GM06990 (cell line): ENCODE measurements at places on chromosomes 3 and 15.

- DNase-seq, result no peak
Measured at GRCh38 chr3:188053036-188053340, 101.0 kb upstream of the LPP start.

- DNase-seq, result no peak
Measured at GRCh38 chr3:70919661-70920060, 607.2 kb upstream of the MDFIC2 start.

GRCh38 chr3:9175421-9175820, 74.0 kb downstream of the SRGAP3 start:
- DNase-seq, result no peak

DNA sequence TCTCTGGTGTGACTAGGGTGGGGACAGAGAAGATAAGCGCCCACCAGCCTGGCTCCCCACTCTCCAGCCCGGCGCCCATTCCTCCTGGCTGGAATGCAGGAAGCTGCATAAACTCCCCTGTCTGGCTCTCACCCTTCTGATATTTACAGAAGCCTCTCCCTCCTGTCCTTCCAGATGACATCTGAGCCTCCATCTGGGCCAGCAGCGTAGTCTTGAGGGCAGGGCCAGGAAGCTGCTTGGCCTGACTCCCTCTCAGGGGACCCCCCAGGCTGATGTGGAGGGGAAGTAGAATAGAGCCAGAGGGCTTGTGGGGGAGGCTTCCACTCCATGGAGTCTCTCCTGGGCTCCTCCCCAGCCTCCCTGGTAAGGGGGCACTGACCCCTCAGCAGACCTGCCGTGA, 49.9 kb downstream of the LINGO1 start:
- DNase-seq, result no peak

DNA sequence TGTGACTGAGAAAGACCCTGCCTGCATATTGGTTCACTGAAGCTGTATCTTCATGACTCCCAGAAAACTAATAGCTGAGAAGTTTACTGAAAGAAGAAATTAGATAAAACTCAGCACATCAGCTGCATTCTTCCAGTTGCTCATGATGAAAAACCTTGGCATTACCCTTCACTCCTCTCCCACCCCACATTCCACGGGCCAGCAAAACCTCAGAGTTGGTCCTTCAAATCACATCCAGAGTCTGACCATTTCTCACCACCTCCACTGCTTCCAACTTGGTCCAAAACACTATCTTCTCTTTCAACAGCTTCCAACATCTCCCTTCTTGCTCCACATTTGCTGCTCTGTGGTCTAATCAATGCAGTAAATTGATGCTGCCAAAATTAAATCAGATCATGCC, 97.1 kb downstream of the CD47 start:
- no peak for DNase-seq
